ENCODE measurements at places on chromosomes 1 and 21.
A peak's percentile ranks its signal among the peaks of the same experiment; 100 is the strongest.

GRCh38 chr1:43864111-43865045 is 69.2 kb upstream of the ARTN start:
- no peak overlapping the region for H3K27ac ChIP-seq
- no peaks in the 10 kb centered on the region for H3K27me3 ChIP-seq
- H3K4me1 ChIP-seq = peaks cover 27% of the 10 kb centered on the region
- no peaks in the 10 kb centered on the region for H3K36me3 ChIP-seq

GRCh38 chr1:171310661-171311087 is 3.3 kb upstream of the FMO4 start:
- H3K27me3 ChIP-seq = no peaks in the 10 kb centered on the region
- peaks cover 5% of the 10 kb centered on the region for H3K4me1 ChIP-seq
- H3K27ac ChIP-seq = no peak overlapping the region
- H3K4me3 ChIP-seq = no peak overlapping the region
- H3K36me3 ChIP-seq = no peaks in the 10 kb centered on the region

DNA sequence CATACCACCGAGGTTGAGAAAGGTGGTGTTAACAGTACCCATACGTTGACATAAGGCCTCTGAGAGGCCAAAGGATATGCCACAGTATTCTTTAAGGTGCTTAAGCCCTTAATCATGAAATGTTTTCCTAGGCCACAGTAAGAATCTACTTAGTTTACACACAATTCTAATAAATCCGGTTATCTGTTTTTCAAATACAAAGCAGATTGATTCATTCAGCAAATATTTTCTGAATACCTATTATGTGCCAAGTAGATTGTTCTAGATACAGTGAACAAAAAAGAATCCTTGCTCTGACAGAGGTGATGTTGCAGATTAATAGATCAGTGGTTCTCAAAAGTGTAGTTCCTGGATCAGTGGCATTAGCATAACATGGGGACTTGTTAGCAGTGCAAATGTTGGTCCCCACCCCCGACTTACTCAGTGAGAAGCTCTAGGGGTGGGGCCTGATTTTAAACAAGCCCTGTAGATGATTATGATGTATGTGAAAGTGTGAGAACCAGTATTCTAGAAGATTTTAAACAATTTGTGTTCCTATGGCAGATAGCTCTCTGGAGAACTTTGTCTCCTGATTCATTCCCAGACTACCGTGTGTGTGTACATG is 61.6 kb downstream of the NFIA start:
- no peak for DNase-seq
- no peaks in the 10 kb centered on the region for H3K27me3 ChIP-seq
- H3K4me1 ChIP-seq = peaks cover 52% of the 10 kb centered on the region
- H3K4me3 ChIP-seq = no peak overlapping the region

DNA sequence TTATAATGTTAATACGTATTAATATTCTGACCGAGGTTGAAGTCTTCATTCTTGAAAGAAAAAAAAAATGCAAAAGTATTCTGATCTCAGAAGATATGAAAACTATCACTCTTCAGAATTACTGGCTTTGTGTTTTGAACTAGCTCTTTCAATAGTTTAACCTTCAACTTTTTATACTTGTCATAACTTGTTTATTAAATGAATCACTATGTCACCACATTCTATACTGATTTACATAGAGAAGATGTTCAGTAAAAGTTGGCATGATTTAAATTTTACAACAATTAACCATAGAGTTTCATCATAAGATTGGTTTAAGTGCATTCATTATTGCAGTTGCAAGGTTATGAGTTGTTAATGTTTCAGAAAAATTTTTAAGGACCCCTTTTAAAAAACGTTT is 57.3 kb downstream of the HS2ST1 start:
- DNase-seq = no peak
- peaks cover 7% of the 10 kb centered on the region for H3K4me1 ChIP-seq
- H3K27ac ChIP-seq = no peak overlapping the region
- no peaks in the 10 kb centered on the region for H3K36me3 ChIP-seq
- no peaks in the 10 kb centered on the region for H3K27me3 ChIP-seq

DNA sequence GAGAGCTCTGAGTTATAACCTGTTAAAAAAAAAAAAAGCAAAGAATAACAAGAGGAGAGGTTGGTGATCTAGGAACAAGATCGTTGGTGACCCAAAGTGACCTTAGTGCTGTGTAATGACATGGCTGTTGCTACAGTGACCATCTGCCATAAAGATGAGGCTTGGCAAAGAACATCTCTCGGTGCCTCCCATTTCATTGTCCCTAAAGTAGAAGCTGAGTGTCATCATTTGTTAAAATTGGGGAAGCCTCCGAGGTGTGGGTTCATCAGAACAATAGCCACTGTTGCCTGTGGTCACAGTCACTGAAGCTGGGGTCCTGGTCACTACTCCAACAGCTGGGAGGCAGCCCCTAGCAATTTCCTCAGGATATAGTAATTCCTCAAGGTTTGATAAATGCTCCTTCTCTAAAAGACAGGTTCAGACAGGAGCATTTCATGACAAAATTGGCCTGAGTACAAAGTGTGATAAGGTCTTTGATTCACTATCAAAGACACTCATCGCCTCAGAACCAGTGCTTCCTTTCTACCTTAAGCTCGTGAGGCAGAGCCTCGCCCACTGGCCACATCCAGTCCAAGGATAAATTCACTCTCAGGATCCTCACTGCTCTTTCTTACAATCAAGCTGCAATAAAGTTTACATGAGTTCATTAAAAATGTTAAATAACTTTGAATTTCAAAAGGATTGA is 81.9 kb upstream of the RGS2 start:
- H3K36me3 ChIP-seq = no peaks in the 10 kb centered on the region
- H3K4me3 ChIP-seq = no peak overlapping the region
- H3K4me1 ChIP-seq = peaks cover 7% of the 10 kb centered on the region
- H3K27ac ChIP-seq = no peak overlapping the region
- DNase-seq = no peak

GRCh38 chr1:185645686-185646085 is 88.5 kb upstream of the HMCN1 start:
- H3K4me3 ChIP-seq = no peak overlapping the region
- H3K27me3 ChIP-seq = no peaks in the 10 kb centered on the region
- H3K4me1 ChIP-seq = peaks cover 14% of the 10 kb centered on the region
- no peak overlapping the region for H3K27ac ChIP-seq

DNA sequence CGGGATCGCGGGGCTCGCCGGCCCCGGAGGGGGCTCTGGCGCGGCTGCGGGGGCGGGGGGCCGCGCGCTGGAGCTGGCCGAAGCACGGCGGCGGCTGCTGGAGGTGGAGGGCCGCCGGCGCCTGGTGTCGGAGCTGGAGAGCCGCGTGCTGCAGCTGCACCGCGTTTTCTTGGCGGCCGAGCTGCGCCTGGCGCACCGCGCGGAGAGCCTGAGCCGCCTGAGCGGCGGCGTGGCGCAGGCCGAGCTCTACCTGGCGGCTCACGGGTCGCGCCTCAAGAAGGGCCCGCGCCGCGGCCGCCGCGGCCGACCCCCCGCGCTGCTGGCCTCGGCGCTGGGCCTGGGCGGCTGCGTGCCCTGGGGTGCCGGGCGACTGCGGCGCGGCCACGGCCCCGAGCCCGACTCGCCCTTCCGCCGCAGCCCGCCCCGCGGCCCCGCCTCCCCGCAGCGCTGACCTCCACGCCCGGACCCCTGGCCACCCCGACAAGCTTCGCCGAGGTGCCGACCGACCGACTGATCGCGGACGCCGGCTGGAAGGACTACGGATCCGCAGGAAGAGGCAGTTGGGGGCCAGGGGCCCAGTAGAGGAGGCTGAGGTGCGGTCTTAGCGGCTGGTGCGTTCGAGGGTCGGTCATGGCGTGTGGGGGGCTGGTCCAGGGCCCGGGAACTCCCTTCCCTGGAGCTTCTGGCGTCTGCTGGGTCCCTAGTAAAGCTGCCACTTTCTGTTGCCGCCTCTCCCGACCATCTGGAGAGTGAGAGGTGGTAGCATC is 711 bp downstream of the TRNP1 start:
- peaks cover 28% of the 10 kb centered on the region for H3K27me3 ChIP-seq
- peaks cover 48% of the 10 kb centered on the region for H3K4me1 ChIP-seq
- no peaks in the 10 kb centered on the region for H3K36me3 ChIP-seq
- peak overlapping the region; percentile 78 for H3K27ac ChIP-seq
- H3K4me3 ChIP-seq = peak overlapping the region; percentile 93

DNA sequence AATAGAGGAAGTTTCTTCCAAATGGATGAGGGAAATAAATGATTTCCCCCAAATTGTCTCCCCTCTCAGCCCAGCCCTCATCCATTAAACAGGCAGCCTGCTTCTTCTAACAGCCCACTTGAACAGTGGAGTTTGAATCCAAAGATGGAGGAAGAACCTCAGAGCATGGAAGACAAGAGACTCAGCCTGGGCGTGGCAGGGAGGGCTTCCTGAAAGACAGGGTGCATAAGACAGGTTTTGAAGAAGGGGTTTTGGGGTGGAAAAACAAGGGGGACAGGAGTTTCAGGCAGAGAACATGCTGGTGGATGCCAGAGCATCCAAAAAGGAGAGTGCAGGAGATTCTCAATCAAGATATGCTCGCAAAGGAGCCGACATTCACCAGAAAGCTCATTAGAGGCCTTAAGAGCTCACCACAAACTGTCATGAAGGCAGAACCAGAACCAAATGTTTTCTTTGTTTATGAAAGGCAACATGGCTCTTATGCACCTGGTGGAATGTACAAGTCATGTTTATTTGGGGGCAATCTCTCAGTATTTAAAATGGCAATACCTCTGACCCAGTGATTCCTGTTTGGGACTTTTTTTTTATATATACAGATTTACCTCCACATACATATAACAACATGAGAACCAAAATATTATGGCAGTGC is 26.5 kb upstream of the TSPEAR start:
- no peaks in the 10 kb centered on the region for H3K4me1 ChIP-seq
- H3K27me3 ChIP-seq = peaks cover 10% of the 10 kb centered on the region
- no peak overlapping the region for H3K4me3 ChIP-seq
- no peaks in the 10 kb centered on the region for H3K36me3 ChIP-seq
- DNase-seq = peak; percentile 24
- no peak overlapping the region for H3K27ac ChIP-seq

- no peaks in the 10 kb centered on the region for H3K36me3 ChIP-seq
- H3K27me3 ChIP-seq = no peaks in the 10 kb centered on the region
- no peak overlapping the region for H3K4me3 ChIP-seq
Measured at GRCh38 chr1:41846625-41847405, 71.9 kb downstream of the HIVEP3 start.

GRCh38 chr1:29811727-29812407 is 575.5 kb downstream of the PTPRU start:
- H3K27me3 ChIP-seq = peaks cover 13% of the 10 kb centered on the region
- no peak overlapping the region for H3K4me3 ChIP-seq
- no peak for DNase-seq

DNA sequence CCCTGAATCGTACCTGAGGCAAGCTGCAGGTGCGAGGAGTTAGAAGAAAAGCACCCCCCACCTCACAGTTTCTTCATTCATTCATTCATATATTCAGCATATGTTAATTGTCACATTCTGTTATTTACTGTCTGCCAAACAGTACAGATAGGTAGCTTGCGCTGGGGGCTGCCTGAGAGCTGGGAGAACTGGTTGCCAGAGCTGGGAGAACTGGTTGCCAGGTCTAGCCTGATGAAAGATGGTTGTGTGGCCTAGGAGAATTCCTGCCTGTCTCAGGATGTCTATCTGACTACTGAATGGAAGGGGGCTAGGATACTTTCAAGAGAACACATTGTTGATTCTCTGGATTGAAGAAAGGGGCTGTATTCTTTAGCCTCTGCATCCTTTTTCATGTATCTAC is 225.9 kb upstream of the POU3F1 start:
- H3K27ac ChIP-seq = no peak overlapping the region
- H3K36me3 ChIP-seq = no peaks in the 10 kb centered on the region
- DNase-seq = peak; percentile 2
- peaks cover 30% of the 10 kb centered on the region for H3K27me3 ChIP-seq
- H3K4me1 ChIP-seq = no peaks in the 10 kb centered on the region
- no peak overlapping the region for H3K4me3 ChIP-seq

- peaks cover 73% of the 10 kb centered on the region for H3K4me1 ChIP-seq
- peak overlapping the region; percentile 9 for H3K27ac ChIP-seq
- DNase-seq = peak; percentile 62
Measured at GRCh38 chr1:27628712-27629111, 6.3 kb downstream of the FGR start.

GRCh38 chr1:228141226-228142044 is 1.4 kb downstream of the GUK1 start:
- H3K27ac ChIP-seq = peak overlapping the region; percentile 93
- peaks cover 14% of the 10 kb centered on the region for H3K36me3 ChIP-seq
- peak; percentile 80 for DNase-seq
- peak overlapping the region; percentile 81 for H3K4me3 ChIP-seq
- H3K27me3 ChIP-seq = no peaks in the 10 kb centered on the region

GRCh38 chr1:89552471-89553081 is 27.9 kb downstream of the LRRC8B start:
- H3K27ac ChIP-seq = peak overlapping the region; percentile 68
- H3K36me3 ChIP-seq = no peaks in the 10 kb centered on the region
- no peaks in the 10 kb centered on the region for H3K27me3 ChIP-seq
- peaks cover 62% of the 10 kb centered on the region for H3K4me1 ChIP-seq
- H3K4me3 ChIP-seq = peak overlapping the region; percentile 19

GRCh38 chr1:147851149-147851548 is 51.4 kb upstream of the GJA8 start:
- H3K27me3 ChIP-seq = peaks cover 9% of the 10 kb centered on the region
- no peaks in the 10 kb centered on the region for H3K36me3 ChIP-seq
- H3K4me1 ChIP-seq = no peaks in the 10 kb centered on the region

DNA sequence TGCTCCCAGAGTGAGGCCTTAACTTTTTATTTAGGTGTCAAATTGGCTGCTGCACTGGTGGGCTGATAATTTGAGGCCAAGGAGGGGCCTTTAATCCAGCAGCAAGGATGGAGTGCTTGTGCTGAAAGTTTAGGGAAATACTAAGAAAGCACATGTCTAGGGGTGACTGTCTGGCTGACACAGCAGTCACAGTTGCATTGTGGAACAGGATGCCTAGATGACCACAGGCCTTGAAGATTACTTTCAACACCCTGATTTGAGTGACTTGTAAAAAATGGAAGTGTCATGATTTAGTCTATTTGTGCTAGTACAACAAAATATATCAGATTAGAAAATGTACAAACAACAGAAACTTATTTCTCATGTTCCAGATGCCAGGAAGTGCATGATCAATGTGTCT is 57.7 kb downstream of the ZNF697 start:
- H3K36me3 ChIP-seq = no peaks in the 10 kb centered on the region
- peaks cover 8% of the 10 kb centered on the region for H3K4me1 ChIP-seq
- H3K4me3 ChIP-seq = no peak overlapping the region

DNA sequence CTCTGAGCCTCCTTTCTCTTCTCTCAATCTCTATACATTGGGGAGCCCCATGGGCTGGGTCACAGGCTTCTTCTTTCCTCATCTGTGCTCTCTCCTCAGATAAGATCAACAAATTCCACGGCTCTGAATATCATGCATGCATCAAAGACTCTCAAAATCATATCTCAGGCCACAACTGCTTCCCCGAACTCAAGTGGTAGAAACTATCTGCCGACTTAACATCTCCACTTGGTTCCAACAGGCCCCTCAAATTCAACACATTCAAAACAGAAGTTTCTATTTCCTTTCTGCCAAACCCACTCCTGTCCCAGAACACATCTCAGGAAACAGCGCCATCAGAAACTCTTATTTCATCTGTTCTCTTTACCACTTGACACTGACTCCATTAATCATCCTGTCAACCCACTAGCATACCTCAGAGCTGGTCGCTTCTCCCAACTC is 16.7 kb downstream of the DDX59 start:
- DNase-seq = no peak
- no peaks in the 10 kb centered on the region for H3K27me3 ChIP-seq
- no peak overlapping the region for H3K4me3 ChIP-seq

GRCh38 chr1:191343816-191344215 is 814.4 kb upstream of the RGS18 start:
- no peaks in the 10 kb centered on the region for H3K4me1 ChIP-seq
- H3K36me3 ChIP-seq = no peaks in the 10 kb centered on the region
- DNase-seq = no peak
- no peak overlapping the region for H3K4me3 ChIP-seq
- H3K27ac ChIP-seq = no peak overlapping the region

- no peak overlapping the region for H3K27ac ChIP-seq
- H3K4me1 ChIP-seq = no peaks in the 10 kb centered on the region
- H3K27me3 ChIP-seq = no peaks in the 10 kb centered on the region
- DNase-seq = no peak
Measured at GRCh38 chr21:39774227-39774626, 29.2 kb downstream of the IGSF5 start.
